ENCODE measurements at places on chromosomes 3 and 15.

- DNase-seq: no peak
Measured at GRCh38 chr15:57218826-57219576, 157.3 kb upstream of the CGNL1 start.

DNA sequence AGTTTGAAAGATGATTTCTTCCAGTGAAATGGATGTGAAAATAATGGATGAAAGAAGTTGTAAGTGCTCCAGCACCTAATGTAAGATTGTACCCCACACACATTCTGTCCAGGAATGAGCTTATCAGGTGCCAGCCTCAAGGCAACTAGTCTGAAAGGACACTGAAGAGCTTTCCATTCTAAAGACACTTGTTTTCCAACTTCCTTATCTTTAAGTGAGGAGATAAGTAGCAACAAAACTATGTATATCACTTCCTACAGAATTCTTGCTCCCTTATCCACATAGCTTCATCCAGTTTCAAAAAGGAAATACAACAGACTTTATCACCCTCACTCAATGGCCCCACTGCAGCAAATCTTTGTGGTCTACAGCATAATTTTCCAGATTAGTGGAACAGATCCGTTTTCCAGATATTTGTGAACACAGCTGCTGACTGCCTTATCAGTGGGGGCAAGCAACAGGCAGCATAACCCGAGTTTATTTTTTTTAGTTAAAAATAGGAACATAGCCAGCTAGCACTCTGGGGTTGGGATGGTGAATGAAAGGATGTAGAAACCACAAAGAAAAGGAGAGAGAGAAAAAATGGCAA is 60.6 kb downstream of the CD200R1L start:
- no peak for DNase-seq

GRCh38 chr3:111723293-111724215 is 128.4 kb upstream of the ZBED2 start:
- DNase-seq: no peak

GRCh38 chr15:92425578-92426225 is 32.0 kb downstream of the ST8SIA2 start:
- DNase-seq: no peak

GRCh38 chr3:160226026-160226907 is 1.0 kb downstream of the C3orf80 start:
- DNase-seq: no peak

GRCh38 chr15:59556380-59556779 is 55.2 kb upstream of the GCNT3 start:
- DNase-seq: no peak

DNA sequence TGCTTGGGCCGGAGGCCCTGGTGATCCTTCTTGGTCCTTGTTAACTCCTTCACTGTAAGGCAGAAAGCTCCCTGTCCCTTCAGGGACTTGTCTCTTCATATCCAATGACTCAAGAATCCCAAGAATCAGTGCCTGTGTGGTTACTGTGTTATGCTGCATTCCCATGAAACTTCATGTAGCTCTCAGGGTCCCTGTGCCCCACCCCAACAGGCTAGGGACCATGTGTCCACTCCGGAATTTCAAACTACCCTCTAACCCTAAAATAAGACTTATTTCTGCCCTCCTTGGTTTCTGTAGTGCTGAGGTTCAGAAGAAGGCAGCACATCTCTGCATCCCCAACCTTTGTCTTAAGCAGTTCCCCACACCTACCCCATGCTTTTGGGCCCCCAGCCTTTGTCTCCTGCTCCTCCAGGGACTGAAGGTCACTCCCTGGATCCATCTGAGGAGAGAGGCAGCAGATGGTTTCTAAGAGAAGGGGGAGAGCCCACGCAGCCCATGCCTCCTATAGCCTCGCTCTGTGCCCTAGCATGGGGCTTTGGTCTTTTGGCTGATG is 531 bp upstream of the MAP1A start:
- DNase-seq: no peak

- DNase-seq: no peak
Measured at GRCh38 chr3:189419683-189420082, 211.5 kb upstream of the TP63 start.

DNA sequence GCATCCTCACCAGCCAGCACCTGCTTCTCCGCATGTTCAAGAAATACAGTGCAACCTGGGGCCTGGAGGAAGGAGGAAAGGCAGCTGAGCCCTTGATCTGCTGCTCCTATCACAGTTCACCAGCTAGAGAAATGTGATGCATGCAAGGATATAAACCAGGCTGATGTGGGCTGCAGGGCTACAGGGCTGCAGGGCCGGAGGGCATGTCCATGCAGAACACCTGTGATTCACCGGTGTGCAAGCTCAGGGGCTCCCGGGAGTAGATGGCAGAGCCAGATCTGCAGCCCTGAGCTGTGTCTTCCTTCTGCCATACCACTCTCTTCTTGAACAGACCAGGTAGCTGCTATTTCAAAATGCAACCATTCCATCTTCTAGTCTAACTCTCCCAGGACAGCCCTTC is 84.9 kb downstream of the HMG20A start:
- no peak for DNase-seq

- no peak for DNase-seq
Measured at GRCh38 chr3:108887121-108887520, 64.5 kb downstream of the TRAT1 start.

- no peak for DNase-seq
Measured at GRCh38 chr15:55257938-55258337, 31.7 kb downstream of the RAB27A start.

DNA sequence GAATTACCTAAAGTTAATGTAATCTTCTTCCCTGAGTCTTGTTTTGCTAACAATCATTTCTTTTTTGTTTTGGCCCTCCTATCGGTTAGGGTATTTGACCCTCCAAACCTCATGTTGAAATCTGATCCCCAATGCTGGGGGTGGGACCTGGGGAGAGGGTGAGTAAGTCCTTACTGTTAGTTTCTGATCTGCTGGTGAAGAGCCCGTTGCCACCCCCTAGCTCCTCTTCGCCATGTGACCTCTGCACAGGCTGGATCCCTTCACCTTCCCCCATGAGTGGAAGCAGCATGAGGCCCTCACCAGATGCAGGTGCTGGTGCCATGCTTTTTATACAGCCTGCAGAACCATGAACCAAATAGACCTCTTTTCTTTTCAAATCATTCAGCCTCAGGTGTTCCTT is 62.8 kb upstream of the ADCY5 start:
- DNase-seq: no peak

GRCh38 chr15:90873998-90874605 is 5.7 kb downstream of the FURIN start:
- no peak for DNase-seq

DNA sequence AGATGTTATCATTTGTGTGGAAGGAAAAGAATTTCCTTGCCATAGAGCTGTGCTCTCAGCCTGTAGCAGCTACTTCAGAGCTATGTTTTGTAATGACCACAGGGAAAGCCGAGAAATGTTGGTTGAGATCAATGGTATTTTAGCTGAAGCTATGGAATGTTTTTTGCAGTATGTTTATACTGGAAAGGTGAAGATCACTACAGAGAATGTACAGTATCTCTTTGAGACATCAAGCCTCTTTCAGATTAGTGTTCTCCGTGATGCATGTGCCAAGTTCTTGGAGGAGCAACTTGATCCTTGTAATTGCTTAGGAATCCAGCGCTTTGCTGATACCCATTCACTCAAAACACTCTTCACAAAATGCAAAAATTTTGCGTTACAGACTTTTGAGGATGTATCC is 15.1 kb downstream of the KLHL24 start:
- DNase-seq: no peak
